ENCODE measurements at places on chromosomes 11 and 22. TPM values are rescaled to one million over a fixed set of nuclear protein-coding genes. Genes with fewer than 3 reads are reported as not detected.

- DNase-seq = no peak
Measured at GRCh38 chr11:64918017-64918416, 1.0 kb upstream of the ATG2A start.

DNA sequence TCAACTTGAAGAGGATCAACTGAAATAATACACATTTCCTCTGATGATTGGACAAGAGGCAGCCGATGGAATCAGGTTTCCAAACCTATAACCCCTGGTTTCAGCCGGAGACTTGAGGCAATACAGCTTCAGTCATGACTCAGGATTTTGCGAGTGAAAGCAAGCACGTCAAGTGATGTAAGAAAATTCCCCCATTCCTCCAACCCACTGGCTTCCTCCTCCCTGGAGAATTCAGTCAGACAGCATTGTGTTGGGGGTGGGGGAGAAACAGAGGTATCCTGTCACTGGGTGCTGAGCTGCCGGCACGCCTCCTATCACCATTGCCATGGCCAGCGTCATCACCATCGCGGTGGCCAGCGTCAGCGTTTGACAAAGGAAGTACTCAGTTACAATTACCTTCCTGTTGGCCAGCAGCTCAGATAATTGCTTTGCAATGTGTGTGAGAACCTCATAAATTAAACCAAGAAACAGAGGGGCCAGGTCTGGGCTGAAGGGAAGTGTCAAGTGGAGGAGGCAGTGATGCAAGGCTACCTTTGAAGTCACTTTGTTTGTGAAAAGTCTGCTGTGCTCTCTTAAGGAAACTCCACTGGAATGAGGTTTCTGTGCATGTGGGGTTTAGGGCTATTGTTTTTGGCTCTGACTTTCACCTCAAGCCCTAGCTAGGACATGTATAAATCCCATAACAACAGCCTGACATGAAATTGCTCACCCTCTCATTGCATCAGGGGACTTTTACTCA, 50.2 kb downstream of the LIF start:
- DNase-seq = peak; percentile 25

DNA sequence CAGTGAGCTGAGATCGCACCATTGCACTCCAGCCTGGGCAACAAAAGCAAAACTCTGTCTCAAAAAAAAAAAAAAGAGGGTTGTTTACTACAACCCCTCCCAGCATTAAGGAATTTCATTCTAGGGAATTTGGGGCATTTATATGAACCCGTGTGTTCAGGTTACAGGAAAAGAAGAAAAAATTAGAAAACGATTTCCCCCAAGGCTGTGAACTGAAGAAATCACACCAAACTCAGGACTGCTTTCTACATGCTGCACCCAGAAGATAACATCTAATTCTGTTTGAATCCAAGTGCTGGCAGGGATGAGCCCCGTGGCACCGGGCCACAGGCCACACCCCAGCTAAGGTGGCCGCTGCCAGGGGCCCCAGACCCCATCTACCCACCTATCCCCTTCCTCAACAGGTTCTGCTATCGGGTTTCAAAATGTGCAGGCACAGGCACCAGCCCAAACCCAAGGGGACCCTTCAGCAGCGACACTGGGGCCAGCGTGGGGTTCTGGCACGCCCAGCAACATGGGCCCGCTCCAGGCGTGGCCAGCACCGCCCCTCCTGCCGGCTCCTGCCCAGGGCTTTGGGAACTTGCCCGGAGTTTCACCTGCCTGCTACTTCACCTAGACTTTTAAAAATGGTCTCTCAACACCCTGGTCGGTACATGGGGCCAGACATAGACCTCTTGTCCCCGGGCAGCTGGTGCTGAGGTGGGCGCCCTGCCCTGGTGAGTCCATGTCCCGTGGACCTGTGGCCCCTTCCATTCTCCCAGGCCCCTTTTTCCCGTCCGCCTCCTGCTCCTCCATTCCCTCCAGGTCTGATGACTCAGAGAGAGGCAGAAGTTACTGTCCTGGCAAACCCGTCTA, 11.8 kb downstream of the CELSR1 start:
- DNase-seq = no peak

DNA sequence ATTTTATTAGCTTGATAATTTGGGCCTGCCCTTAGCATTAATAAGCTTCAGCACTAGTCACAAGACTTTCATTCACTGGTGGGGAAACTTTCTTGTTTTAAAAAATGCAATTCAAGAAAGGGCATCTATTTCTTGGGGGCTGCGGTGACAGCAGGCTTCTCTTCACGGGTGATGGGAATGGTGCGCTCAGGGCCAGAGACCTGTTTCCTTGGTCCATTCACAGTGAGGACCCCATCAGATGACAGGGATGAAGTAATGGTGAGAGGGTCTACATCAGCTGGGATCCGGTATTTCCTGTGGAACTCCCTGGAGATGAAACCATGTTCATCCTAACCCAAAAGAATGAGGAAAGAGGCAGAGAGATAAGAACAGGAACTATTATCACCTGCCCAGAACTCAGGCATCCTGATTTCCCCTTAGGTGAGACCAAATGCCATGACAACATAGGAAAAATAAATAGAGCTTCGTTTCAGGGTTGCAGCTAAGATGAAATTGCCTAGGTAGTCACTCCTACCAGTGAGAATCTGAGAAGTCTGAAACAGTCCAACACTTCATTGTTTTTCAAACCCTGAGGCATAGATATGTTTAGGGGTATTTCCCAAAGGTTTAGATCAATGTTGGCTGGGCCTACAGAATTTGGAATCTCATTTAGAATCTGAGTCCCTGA, 2.8 kb downstream of the CRYAB start:
- no peak for DNase-seq

Gene GALNT18
- total RNA-seq = 2.1 TPM

Gene RBM4B
- 71.0 TPM for total RNA-seq

Gene CDCA5
- total RNA-seq = 25.9 TPM

Data from progenitor cell of endocrine pancreas (in vitro differentiated cells).